Spinal cord (tissue), 10 donors: ENCODE measurements at places on chromosomes 1 and 21. TPM values are rescaled to one million over a fixed set of nuclear protein-coding genes. Genes with fewer than 3 reads are reported as not detected.

The RGS1 gene
- 107 TPM for total RNA-seq

The F13B gene
- total RNA-seq = not detected

The EBNA1BP2 gene
- total RNA-seq = 35.7 TPM

The CFAP74 gene
- 0.59 TPM for total RNA-seq

The ENTREP3 gene
- total RNA-seq = 8.5 TPM

- no peak for DNase-seq
Observed at GRCh38 chr1:50373532-50373931, 49.7 kb downstream of the DMRTA2 start.

DNA sequence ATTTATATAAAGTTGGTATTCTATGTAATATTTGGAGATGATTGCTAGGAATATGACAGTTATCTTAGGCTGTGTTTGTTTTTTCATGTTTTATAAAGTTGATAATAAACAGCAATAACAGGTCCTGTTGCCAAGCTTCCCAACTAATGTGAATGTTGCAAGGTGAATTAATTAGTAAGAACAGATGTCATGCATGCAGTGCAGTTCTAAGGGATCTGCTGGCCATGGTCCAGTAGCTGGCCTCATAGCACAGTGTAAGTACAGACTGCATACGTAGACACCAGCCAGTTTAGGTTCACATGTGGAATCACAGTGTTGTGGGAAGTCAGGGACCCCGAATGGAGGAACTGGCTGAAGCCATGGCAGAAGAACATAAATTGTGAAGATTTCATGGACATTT, 478.2 kb downstream of the NEGR1 start:
- DNase-seq = no peak

GRCh38 chr1:120178799-120179756, 2.8 kb upstream of the SEC22B start:
- DNase-seq = peak; percentile 17

DNA sequence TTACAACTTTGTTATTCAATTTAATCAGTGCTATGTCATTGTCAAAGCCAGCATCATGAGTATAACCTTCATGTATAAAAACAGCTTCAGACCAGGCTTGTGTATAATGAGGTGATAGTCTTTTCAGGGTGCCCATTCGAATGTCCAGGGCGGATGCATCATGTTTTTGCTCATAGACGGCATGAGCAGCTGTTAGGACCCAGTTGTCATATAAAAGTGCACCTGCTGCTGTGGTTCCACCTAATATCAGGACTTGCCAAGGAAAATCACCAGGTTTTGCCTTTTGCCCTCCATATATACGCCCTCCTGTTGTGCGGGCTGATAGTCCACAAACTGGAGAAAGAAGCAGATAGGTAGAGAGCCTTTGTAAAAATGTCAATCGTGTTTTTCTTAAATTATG, 14.9 kb downstream of the TARDBP start:
- no peak for DNase-seq

DNA sequence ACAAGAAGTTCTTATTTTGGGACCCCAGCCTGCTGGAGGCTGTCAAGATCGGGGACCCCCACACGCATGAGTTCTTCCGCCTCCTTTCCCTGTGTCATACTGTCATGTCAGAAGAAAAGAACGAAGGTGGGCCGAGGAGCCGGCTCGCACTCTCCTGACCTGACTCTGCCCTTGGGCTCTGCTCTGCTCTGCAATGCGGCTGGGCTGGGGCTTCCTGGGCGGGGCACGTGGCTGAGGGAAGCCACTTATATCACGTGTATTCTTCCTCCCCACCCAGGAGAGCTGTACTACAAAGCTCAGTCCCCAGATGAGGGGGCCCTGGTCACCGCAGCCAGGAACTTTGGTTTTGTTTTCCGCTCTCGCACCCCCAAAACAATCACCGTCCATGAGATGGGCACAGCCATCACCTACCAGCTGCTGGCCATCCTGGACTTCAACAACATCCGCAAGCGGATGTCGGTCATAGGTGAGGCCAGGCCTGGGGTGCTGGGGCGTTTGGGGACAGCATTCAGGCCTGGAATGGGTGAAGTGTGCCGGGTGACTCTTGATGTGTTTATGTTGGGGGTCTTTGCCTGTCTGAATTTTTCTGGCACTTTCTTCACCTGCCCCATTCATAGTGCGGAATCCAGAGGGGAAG, 17.6 kb downstream of the ATP8B2 start:
- DNase-seq = no peak

- DNase-seq = no peak
Observed at GRCh38 chr21:45547545-45547900, 5.3 kb upstream of the SLC19A1 start.

DNA sequence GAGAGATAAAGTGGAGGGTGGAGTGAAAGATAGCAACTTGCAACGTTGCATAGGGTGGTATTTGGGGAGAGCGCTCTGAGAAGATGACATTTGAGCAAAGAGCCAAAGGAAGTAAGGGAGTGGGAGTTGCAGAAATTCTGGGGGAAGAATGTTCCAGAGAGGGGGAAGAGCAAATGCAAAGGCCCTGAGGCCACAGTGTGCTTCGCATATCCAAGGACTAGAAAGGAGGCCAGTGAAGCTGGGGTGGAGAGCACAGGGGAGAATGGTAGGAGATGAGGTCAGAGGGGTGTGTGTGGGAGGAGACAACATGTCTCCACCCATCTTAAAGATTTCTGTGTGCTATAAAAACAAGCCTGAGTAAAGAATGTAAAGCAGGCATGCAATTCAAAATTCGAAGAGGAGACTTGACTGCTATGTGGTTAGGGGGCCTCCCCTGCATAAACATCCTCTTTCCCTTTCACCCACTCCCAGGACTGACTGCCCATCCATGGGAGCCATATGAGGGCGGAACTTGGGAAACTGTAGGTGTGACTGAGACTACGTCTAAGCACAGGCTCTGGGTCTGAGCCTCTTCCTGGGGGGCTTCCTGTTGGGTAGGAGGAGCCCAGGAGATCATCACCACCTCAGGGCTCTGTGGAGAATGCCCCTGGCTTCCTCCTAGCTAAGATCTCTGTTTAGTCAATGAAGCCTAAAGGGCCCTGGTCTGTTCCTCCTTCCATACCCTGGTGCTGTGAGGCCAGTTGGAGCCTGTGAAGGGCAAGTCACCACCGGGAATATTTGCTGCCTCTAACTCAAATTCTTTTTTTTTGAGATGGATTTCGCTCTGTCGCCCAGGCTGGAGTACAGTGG, 2.9 kb upstream of the CLIC4 start:
- DNase-seq = no peak

GRCh38 chr1:19605967-19606366, 38.1 kb upstream of the NBL1 start:
- DNase-seq = no peak

DNA sequence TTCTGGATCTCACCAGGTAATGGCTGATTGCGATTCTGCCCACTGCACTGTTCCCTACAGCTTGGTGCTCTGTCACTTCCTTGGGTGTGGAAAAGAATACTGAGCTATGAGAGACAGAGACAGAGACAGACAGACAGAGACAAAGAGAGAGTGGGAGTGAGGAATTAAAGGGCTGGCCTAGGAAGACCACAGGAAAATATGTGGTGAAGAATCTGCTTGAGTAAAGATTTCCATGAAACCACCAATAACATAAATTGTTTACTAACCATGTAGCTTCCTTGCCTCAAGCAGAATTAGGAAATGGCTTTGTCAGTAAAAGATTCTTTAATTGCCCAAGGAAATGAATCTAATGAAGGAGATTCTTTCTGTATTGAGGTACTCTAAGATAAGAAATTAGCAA, 54.4 kb downstream of the MPZL1 start:
- no peak for DNase-seq

- DNase-seq = no peak
Observed at GRCh38 chr1:234188454-234188792, 184.8 kb upstream of the COA6 start.

GRCh38 chr1:40383488-40384412, 10.2 kb downstream of the SMAP2 start:
- DNase-seq = no peak

DNA sequence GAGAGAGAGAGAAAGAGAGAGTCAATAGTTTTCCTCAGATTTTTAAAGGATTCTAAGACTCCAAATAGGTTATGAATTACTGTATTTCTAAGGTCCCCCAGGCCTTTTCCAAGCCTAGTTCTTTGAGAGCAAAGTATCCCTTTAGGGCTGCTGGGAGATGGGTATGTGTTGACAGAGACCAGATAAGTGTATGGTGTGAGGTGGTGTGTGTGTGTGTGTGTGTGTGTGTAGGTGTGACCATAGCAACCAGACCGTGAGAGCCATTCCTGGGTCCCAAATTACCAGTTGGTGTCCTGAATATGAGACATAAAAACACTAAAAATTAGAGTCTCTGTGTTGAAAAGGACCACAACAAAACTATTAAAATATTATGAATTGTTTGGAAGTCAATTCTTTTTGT, 41.7 kb upstream of the DNAJC6 start:
- peak; percentile 21 for DNase-seq

DNA sequence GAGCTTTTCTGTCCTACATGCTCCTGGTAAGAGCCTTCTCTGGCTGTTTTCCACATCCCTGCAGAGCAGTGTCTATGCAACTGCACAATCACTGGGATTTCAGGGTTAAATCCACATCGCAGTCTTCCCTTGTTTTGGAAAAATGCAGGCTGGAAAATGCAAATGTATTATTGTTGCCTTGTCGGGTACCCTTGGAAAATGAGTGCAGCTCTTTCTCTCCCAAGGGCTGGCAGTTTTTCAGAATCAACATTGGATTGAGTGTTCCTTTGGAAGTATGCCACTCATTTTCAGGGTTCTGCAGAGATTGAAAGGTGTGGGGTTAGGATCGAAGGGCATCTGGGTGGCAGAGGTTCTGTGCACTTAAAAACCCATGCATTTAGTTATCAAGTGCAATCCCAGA, 3.2 kb downstream of the NOS1AP start:
- no peak for DNase-seq

DNA sequence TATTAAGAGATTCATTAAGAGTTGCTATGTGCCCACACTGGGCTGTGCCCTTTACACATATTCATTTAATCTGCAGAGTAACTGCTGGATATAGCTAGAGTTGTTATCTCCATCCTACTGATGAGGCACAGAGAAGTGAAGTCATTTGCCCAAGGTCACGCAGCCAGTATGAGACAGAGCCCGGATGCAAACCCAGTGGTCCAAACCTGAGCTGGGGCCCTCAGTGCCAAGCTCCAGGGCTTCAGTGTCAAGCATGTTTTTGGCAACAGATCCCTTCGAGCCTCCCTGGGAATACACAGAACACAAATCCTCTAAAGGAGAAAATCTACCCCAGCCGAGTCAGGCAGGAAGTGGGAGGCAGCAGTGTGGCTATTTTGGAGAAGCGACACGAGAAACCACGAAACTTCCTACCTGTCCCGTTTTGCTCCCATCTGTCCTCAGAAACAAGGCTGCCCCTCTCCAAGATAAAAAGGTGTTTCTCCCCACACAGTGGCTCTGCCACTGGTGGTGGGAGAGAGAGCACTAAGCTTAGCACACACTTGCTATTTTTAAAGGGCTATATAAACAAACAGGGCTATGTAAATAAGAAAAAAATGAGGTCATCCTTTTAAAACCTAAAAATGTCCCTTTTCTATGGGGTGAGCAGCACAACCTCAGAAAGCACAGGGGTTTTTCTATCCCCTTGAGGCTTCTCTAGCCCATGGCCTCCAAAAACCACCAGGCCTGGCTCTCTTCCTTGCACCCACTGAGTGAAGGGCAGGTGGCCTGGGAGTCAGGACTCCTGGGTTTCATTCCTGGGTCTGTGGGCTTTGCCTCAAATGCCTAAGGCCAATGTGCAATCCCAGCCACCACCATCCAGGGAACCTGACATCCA, 138.6 kb upstream of the EDN2 start:
- no peak for DNase-seq

GRCh38 chr1:9066945-9067807, 2.3 kb downstream of the SLC2A5 start:
- no peak for DNase-seq

DNA sequence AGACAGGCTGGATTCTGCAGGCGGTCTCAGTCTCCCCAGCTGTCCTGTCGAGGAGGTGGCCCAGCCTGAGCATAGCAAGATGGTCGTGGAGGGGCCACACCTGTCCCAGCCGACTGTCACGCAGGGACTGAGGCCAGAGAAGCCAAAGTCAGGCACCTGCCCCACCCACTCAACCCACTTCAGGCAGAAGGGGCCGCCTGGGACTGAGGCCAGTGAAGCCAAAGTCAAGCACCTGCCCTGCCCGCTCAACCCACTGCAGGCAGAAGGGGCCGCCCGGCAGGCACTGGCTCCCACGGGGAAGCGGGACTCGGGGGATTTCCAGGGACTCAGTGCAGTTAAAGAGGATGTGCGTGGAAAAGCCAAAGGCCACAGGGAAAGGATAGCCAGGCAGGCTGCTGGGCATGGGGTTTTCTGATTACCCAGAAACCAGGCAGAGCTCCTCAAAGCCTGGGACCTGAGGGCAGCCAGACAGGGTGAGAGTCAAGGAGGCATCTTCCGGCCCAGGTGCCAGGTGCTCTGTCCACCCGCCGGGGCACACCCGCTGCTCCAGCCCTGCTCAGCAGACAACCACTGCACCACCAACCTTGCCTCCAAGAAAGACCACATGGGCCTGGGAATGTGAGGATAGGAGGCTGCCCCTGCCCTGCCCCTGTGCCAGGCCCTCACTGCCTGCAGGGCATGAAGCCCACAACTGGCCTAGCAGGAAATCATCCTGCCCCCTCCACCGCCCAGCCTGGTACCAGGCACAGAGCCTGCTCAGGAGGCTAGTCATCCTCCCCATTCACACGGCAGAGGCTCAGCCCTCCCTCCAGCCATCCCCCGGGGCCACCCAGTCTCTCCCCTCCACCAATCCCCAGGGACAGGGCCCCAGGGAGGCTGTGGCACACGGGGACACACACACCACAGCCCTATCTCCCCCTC, 41.0 kb downstream of the MEGF6 start:
- DNase-seq = no peak

- no peak for DNase-seq
Observed at GRCh38 chr1:114755006-114755931, 2.5 kb downstream of the CSDE1 start.

DNA sequence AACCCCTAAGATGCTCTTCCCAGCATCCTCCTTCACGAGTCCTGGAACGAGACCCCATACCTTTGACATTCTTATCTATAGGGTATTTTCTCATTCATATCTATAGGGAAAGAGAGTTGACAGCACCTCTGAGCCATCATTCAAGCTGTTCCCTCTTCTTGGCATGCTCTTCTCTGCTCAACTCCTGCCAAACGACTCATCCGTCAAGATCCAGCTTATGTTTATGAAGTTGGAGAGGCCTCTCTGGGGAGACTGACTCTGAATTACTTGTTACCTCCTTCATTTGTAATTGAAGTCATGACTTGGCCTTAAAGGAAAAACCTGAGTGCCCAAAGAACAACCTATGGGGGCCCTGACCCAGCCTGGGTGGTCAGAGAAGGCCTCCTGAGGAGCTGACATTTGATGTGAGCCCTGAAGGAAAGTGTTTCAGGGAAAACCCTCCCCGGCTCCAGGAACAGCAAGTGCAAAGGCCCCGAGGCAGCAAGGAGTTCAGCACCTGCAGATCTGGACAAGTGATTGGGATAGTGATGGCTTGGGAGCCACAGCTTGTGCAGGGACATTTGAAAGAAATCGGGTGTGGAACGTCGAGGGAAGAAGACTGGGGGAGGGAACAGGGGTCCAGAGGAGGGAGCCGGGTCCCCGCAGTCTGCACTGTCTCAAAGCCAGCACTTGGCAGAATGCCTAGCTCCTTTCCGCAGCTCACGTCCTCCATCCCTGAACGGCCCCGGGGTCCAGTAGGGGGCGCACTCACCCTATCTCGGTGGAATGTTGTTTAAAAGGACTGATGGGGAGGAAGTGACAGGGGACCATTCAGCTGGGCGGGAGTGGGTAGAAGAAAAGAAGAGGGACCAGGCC, 14.0 kb upstream of the CDA start:
- no peak for DNase-seq

GRCh38 chr1:1959840-1960479, 40.9 kb upstream of the TMEM52 start:
- no peak for DNase-seq

- no peak for DNase-seq
Observed at GRCh38 chr1:93036672-93037071, 42.4 kb upstream of the MTF2 start.
